ENCODE measurements at places on chromosomes 2 and 18. TPM values are rescaled to one million over a fixed set of nuclear protein-coding genes. Genes with fewer than 3 reads are reported as not detected.

Gene RNF152
- 2.7 TPM for polyA plus RNA-seq

Gene BUB1
- polyA plus RNA-seq, result 1.7 TPM

Gene CLIP4
- polyA plus RNA-seq, result 30.5 TPM

Gene KCNJ3
- polyA plus RNA-seq, result 18.5 TPM

Gene IL1RN
- polyA plus RNA-seq, result not detected

Gene TET3
- 0.82 TPM for polyA plus RNA-seq

Gene KIF1A
- polyA plus RNA-seq, result 31.6 TPM

Gene ALPG
- not detected for polyA plus RNA-seq

Gene IL1R2
- not detected for polyA plus RNA-seq

Gene SOX11
- polyA plus RNA-seq, result 0.60 TPM

Gene CFAP65
- polyA plus RNA-seq, result 2.5 TPM

Gene ACTG2
- not detected for polyA plus RNA-seq

Gene DYSF
- not detected for polyA plus RNA-seq

Measured in Purkinje cell (primary cell).